ENCODE measurements at places on chromosomes 12 and 14.

- DNase-seq, result no peak
These were observed 46.5 kb downstream of the ARID2 start for GRCh38 chr12:45775964-45776363.

- no peak for DNase-seq
These were observed 8.1 kb upstream of the ZNF385A start for GRCh38 chr12:54392485-54393206.

GRCh38 chr14:101288436-101289229 is 272.7 kb upstream of the DIO3 start:
- DNase-seq, result no peak

- DNase-seq, result no peak
These were observed 3.5 kb upstream of the PWP1 start for GRCh38 chr12:107681836-107682820.

DNA sequence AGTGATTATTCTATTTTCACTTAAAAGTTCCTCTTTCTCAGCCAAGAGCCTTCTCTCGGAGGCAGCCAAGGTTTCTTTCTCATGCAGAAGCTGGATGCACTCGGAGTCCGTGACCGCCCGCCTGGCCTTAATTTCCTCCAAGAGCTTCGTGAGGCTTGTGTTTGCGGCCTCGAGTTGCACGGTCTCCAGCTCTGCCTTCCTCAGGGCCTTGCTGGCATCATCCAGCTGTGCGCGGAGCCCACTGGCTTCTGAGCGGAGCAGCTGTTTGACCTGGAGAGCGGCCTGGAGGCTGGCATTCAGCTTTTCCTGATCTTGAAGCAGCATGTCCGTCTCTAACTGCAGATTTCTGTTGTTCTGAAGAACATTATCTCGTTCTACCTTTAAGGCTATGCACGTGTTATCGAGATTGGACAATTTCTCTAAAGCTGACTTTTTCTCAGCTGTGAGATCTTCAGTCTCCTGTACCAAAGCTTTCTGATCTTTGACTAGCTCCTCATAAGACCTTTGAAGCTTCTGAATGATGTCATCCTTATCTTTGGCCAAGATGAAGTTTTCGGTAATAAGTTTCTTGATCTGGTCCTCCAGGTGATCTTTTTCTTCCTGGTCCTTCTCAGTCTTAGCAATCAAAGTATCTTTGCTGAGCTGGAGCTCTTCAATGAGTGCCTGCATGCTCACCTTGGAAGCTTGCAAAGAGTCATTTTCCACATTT is 57.2 kb upstream of the VPS33A start:
- no peak for DNase-seq

DNA sequence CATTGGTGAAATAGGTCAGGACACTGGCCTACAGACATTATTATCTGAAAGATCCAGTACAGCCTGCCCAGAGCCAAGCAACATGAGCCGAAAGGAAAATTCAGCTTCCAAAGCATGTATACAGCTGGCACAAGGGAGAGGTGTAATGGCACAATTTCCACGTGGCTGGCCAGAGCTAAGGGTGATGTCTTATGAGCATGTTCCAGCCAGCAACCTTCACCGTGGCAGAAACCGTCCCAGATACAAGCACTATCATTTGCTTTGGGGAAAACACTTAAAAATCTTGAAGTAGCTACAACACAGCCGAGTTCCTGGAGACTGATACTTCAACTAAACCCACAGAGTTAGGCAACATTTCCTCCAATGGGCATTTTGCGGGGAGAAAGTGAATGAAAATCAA is 44.5 kb downstream of the CORO1C start:
- no peak for DNase-seq

GRCh38 chr12:55250944-55251343 is 6.5 kb downstream of the OR6C74 start:
- DNase-seq, result no peak

DNA sequence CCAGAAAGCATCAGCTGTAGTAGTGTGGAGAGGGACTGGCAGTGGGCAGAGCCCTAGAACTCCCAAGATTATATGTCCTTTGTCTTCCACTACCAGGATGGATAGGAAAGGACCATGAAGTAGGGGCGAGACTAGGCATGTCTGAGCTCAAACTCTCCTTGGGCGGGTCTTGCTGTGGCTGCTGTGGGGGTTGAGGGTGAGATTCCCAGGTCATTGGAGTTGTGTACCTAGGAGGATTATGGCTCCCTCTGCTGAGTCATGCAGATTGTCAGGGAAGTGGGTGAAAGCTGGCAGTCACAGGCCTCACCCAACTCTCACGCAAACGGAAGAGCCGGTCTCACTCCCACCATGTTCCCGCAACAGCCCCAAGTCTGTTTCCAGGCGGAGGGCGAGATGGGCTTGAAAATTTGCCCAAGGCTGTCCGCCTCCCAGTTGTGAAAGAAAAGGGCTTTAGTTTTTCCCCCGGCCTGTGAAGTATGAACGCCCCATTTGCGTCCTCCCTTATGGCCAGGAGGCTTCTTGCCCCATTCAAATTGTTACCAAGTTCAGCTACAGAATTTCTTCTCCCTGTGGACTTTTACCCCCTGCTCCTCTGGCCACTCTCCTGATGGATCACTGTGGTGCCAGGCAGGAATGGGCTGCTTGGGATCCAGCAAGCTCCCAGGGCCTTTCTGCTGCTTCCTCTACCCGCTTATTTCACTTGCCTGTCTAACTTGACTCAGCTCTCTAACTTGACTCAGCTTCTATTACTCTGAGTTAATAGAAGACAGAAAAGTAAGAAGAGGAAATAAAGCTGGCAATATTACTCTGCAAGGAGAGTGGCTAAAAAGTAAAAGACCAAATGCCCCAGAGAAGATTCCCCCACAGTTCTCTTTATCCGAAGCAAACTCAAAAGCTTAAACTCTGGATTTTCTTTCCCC is 159.3 kb downstream of the SLC2A13 start:
- no peak for DNase-seq

- no peak for DNase-seq
These were observed 15.5 kb downstream of the SLC15A5 start for GRCh38 chr12:16261944-16262475.

- DNase-seq, result no peak
These were observed 78.7 kb downstream of the NKX2-1 start for GRCh38 chr14:36441283-36441682.

- peak; percentile 97 for DNase-seq
These were observed at the start of gene RIMBP2 for GRCh38 chr12:130715998-130716968. RIMBP2 (minus strand) TSS chr12:130716299; CDS start chr12:130479013, 237,286 bp downstream.

DNA sequence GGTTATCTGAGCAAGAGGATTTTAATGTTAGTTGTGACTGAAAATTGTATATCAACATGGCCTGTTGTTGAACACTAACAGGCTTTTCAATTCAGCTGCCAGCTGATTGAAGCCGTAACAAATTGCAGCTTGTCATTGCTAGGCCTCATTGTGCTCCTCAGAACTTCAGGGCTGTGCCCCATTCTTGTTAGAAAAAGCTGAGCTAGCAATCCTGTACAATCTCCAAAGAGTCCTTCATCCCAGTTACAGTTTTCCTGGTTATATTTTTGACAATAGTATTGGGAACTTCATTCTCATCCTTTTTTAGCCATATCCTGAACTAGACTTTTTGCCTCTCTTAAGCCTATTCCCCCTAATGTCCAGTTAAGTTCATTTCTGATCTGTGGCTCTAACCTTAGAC is 564.1 kb upstream of the ATXN7L3B start:
- DNase-seq, result no peak

- no peak for DNase-seq
These were observed 206.7 kb upstream of the PWP1 start for GRCh38 chr12:107478881-107479280.

DNA sequence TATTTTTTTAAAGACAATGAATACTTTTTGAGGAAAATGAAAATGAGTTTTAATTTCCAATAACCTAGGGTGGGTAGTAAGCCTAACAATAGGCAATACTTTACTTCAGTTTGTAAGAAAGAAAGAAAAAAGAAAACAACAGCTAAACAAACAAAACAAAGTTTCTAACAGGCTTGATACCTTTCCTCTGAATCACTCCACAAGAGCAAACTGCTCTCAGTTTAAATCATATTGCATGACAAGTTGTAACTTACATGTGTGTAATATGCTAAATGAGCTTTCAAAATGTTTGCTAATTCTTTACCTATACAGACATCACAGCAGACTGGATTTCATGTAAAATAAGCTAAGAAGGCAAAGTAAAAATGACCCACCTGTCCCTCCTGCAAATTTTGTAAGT is 6.7 kb upstream of the LMO3 start:
- DNase-seq, result peak; percentile 13

DNA sequence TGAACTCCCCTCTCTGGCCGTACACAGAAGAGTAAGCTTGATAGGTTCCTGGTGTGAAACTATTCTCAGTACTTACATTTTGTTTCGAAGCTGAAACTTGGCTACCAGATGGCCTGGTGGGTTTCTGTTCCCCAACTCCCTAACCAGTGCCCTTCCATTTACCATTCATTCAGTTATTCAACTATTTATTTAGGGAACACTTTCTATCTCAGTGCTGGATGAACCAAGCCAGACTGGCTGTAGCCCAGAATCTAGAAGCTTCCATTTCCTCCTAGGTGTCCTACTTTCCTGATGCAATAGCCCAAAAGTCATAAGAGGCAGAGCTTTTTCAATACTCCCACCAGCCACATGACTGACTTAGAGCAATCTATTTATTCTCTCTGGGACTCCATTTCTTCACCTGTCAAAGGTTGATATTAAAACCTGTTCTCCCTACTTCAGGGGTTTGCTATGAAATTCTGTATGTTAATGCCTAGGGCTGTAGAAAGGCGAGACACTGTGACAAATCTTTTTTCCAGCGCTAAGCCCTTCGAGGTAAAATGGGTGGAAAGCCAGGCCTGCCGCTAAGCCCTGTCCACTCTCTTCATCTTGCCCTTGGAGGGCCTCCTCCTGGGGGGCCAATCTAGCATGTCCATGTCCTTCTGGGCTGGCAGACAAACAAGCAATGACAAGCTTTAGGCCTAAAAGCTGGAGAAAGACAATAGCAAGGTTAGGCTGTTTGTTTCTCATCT is 8.1 kb upstream of the IRF2BPL start:
- DNase-seq, result peak; percentile 39

- no peak for DNase-seq
These were observed 137.6 kb upstream of the TMTC1 start for GRCh38 chr12:29921307-29921706.

DNA sequence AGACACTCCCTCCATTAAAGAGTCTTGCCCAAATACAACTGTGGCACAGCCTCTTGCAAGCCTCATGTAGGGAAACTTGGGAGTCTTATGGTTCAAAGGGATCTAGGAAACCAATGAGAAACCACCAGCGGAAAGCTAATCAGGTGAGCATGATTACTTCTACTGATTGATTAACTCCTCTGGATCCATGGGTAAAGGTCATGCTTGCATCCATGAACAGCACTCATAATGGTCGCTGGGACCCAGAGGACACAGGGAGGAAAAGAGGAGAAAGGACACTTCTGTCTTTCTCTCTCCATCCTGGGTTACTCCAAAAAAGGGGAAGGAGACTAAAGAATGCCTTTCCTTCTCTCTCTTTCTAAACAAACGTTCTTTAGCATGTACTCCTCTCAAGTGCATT is 1397.2 kb downstream of the LRFN5 start:
- DNase-seq, result no peak
